ENCODE measurements at places on chromosomes 13 and 19.
A peak's percentile ranks its signal among the peaks of the same experiment; 100 is the strongest.

GRCh38 chr19:57720878-57721277 is 6.5 kb downstream of the ZNF671 start:
- DNase-seq, result no peak

DNA sequence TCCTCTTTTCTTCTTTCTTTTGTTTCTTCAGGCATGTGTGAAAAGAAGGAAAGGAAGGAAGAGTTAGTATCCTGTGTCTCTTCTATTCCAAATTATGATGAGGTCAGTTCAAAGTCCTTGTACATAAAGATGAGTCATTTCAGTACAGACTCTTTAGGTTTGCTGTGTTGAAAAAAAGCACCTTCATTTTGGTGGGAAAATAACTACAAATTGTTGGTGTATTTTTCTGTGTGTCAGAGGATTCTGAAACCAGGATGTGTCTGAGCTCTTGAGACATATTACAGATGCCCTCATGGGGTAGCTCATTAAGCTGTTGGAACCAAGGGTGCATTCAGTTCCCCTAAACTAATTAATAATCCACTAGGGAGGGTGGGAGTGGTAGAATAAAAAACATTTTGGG is 5.8 kb upstream of the HSPH1 start:
- no peak for DNase-seq

- no peak for DNase-seq
Measured at GRCh38 chr13:37869506-37869755, 141 bp downstream of the TRPC4 start.

- peak; percentile 29 for DNase-seq
Measured at GRCh38 chr19:5718037-5718578, 1.8 kb downstream of the LONP1 start.

GRCh38 chr13:33793726-33794125 is 24.2 kb upstream of the RFC3 start:
- no peak for DNase-seq

- DNase-seq, result no peak
Measured at GRCh38 chr19:6185835-6186834, 50.7 kb downstream of the ACSBG2 start.

DNA sequence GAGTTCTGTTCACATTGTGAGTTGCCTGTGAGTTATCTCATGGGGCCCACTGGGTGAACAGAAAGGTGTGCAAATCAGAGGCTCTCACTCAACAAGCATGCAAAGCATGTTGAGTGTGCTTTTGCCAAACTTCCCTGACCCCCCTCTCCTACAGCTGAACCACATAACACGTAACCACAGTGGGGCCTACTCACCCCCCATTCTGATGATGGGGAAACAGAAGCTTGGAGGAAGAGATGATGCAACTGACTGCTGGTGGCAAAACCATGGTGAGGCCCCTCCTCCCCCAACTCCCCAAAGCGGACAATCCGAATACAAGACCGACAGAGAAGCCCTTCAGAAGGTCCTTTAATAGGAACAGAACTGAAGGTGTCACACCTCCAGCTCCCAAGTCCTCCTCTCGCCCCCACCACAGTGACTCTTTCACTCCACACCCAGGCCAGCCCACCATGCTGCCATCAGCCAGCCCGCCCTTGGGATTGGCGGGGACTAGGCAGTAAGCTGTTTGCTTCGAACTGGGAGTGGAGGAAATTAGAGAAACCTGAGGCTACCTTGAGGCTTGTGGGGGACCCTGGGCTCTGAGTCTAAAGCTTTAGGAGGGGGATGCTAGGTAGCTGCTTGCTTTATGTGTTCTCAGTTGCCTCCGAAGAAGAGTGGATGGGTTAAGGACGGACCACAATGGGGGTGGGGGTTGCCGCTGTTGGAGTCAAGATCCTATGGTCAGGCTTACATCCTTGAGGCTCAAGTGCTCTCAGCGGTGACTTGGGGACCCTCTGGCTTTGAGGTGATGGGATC is 3.8 kb downstream of the ZNF784 start:
- no peak for DNase-seq

GRCh38 chr13:80547885-80548825 is 207.2 kb upstream of the SPRY2 start:
- DNase-seq, result no peak

GRCh38 chr13:39040206-39040605 is 1.9 kb downstream of the NHLRC3 start:
- no peak for DNase-seq

DNA sequence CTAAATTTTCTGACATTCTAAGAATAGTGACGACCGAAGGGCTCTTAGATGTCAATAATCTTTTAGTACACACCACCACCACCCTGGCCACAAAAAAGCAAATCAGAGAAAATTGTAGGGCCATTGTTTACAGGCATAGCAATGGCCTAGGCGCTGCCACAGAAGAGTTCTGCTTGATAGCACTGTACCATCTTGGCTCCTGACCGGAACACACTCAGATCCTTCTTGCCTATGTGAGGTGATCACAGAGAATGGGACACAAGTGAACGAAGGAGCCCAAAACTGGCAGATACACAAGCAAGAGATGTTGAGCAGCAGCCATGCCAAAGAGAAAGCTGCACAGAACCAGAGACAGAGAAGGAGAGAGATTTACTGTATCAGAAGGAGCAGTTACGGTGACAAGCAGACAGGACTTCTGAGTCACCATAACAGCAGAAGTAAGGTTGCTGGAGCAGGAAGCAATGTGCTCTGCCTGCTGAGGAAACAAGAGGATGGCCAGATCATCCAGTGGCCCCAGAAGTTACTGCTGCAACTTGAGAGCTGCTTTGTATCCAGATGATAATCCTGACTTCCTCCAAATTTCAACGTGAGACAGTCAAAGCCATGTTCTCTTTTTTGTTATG is 105.2 kb downstream of the SLITRK6 start:
- DNase-seq, result no peak

DNA sequence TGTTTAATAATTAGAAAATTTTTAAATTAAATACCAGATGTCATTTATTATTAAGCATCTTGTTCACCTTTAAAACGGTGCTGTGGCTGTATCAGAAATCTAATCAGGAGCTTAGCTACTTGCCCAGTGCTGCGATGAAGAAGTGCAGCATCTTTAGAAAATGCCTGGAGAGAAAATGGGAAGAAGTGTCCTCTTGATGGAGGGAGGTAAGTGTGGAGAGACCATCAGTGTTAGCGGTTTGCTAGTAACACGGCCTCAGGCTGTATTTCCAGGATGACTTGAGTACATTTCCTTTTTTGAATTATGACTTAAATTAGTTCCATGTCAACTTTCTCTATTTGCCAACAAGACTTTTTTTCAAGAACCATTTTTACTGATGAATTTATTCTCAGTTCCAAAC is 74.1 kb downstream of the SHISA2 start:
- DNase-seq, result no peak

- DNase-seq, result peak; percentile 24
Measured at GRCh38 chr19:35641515-35642151, at the start of gene ETV2. TSS of gene ETV2 (plus strand) at chr19:35641745. CDS start at chr19:35642461, 716 bp downstream.

Measured in activated T-helper 1 cell treated with anti-CD3 and anti-CD28 coated beads, Interleukin-2, amount 50 U/mL, for 16 hours (primary cell).